ENCODE measurements at places on chromosomes 12 and 14. TPM values are rescaled to one million over a fixed set of nuclear protein-coding genes. Genes with fewer than 3 reads are reported as not detected.
A peak's percentile ranks its signal among the peaks of the same experiment; 100 is the strongest.

The CD69 gene
- not detected for total RNA-seq

The CCND2 gene
- total RNA-seq: 186 TPM

The NAP1L1 gene
- 1,116 TPM for total RNA-seq

The C14orf39 gene
- total RNA-seq: 0.56 TPM

The ACSM4 gene
- total RNA-seq: not detected

The ARMH4 gene
- total RNA-seq: 36.2 TPM

The MUCL1 gene
- total RNA-seq: not detected

The PLA2G1B gene
- total RNA-seq: not detected

The LETMD1 gene
- total RNA-seq: 44.5 TPM

The SMOC1 gene
- total RNA-seq: 189 TPM

The PMCH gene
- not detected for total RNA-seq

The RTL1 gene
- 0.09 TPM for total RNA-seq

The PLEK2 gene
- not detected for total RNA-seq

The TRPV4 gene
- 3.5 TPM for total RNA-seq

DNA sequence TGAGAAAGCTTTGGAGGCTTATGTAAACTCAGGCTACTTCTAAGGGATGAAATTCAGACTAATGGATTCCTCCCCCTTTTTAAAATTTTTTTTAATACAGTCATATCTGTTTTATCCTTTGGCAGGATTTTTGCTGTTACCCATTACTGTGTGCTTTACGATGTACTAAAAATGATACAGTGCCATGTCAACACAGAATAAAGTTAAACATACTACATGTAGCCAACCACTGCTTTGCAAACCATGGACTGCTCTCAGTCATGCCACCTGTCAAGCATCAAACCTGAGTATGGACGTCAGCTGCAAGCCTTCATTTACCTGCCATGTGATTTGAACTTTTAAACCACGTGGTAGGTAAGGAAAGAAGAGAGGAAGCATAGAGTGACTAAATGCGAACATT is 325.8 kb downstream of the FUT8 start:
- H3K4me1 ChIP-seq: no peaks in the 10 kb centered on the region
- H3K36me3 ChIP-seq: peaks cover 3% of the 10 kb centered on the region
- no peak for DNase-seq
- no peak overlapping the region for H3K27ac ChIP-seq
- no peaks in the 10 kb centered on the region for H3K27me3 ChIP-seq

- peaks cover 10% of the 10 kb centered on the region for H3K27me3 ChIP-seq
- no peaks in the 10 kb centered on the region for H3K4me1 ChIP-seq
- no peak for DNase-seq
- no peak overlapping the region for H3K27ac ChIP-seq
- H3K36me3 ChIP-seq: no peaks in the 10 kb centered on the region
Measured at GRCh38 chr12:126926023-126926594, 1340.9 kb upstream of the TMEM132C start.

DNA sequence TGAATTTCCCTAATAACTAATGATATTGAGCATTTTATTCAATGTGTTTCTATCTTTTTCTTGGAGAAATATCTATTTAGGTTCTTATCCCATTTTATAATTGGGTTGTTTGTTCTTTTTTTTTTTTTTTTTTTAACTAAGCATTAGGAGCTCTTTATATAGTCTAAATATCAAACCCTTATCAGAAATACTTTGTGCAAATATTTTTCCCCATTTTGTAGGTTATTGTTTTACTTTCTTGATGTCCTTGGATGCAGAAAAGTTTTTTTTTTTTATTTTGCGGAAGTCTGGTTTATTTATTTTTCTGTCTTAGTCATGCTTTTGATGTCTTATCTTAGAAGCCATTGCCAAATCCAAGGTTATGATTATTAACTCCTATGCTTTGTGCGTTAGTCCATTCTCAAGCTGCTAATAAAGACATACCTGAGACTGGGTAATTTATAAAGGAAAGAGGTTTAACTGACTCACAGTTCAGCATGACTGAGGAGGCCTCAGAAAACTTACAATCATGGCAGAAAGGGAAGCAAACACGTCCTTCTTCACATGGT is 434.3 kb upstream of the TBX3 start:
- H3K4me3 ChIP-seq: no peak overlapping the region
- DNase-seq: no peak
- H3K27me3 ChIP-seq: no peaks in the 10 kb centered on the region
- no peaks in the 10 kb centered on the region for H3K36me3 ChIP-seq

DNA sequence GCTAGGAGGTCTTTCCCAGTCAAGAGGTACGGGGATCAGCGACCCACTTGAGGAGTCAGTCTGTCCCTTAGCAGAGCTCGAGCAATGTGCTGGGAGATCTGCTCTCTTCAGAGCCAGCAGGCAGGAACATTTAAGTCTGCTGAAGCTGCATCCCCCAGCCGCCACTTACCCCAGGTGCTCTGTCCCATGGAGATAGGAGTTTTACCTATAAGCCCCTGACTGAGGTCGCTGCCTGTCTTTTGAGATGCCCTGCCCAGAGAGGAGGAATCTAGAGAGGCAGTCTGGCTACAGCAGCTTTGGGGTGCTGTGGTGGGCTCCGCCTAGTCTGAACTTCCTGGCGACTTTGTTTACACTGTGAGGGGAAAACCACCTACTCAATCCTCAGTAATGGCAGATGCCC is 874.9 kb upstream of the FLRT2 start:
- no peak overlapping the region for H3K4me3 ChIP-seq
- H3K4me1 ChIP-seq: no peaks in the 10 kb centered on the region
- H3K36me3 ChIP-seq: no peaks in the 10 kb centered on the region
- no peak for DNase-seq

- H3K27me3 ChIP-seq: peaks cover 3% of the 10 kb centered on the region
- H3K36me3 ChIP-seq: no peaks in the 10 kb centered on the region
- no peak overlapping the region for H3K27ac ChIP-seq
- no peaks in the 10 kb centered on the region for H3K4me1 ChIP-seq
- no peak overlapping the region for H3K4me3 ChIP-seq
Measured at GRCh38 chr14:101351146-101351545, 210.1 kb upstream of the DIO3 start.

- no peak overlapping the region for H3K27ac ChIP-seq
- peak; percentile 1 for DNase-seq
- no peaks in the 10 kb centered on the region for H3K4me1 ChIP-seq
Measured at GRCh38 chr14:105999361-106000028, 473.1 kb downstream of the TMEM121 start.

- no peak for DNase-seq
- H3K36me3 ChIP-seq: no peaks in the 10 kb centered on the region
- peaks cover 80% of the 10 kb centered on the region for H3K4me1 ChIP-seq
- H3K4me3 ChIP-seq: peak overlapping the region; percentile 84
Measured at GRCh38 chr14:77099425-77100167, 1.5 kb downstream of the CIPC start.

DNA sequence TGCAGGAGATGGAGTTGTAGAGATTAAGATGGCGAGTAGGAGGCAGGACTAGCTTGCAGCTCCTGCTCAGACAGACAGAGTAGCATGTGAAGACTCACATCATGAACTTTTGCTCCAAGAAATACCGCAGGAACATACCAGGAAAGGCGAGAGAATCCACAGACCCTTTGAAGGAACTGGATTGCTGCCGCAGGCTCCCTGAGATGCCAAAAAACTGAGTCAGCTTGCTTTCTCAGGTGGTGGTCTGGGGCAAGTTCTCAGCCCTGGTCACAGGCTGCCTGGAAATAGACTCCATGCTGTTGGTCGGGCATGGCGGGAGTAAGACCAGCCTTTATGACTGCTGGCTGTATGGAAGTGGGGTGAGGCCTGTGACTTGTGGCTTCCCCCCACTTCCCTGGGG is 163.6 kb upstream of the NAV3 start:
- no peaks in the 10 kb centered on the region for H3K4me1 ChIP-seq
- H3K27me3 ChIP-seq: no peaks in the 10 kb centered on the region
- no peak overlapping the region for H3K4me3 ChIP-seq
- DNase-seq: no peak

DNA sequence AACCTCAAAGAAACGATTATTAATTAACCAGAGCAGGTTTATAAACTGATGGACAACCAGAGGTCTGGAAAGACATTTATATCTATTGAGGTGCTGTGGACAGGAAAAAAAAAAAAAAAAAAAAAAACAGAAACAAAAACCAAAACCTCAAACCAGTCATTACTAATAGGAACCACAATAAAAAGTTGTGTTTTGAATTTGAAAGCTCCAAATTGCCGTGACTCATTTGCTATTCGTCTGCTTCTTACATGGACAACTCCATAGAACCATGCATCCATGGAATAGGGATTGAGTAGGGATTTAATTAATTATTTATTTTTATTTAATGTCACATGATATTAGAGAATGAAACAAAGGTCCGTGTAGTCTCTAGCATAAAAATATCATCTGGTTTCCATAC is 134.1 kb upstream of the SSTR1 start:
- H3K4me3 ChIP-seq: no peak overlapping the region
- DNase-seq: no peak
- H3K27me3 ChIP-seq: peaks cover 2% of the 10 kb centered on the region
- no peaks in the 10 kb centered on the region for H3K36me3 ChIP-seq
- no peaks in the 10 kb centered on the region for H3K4me1 ChIP-seq

- H3K36me3 ChIP-seq: no peaks in the 10 kb centered on the region
- H3K4me1 ChIP-seq: no peaks in the 10 kb centered on the region
- no peak overlapping the region for H3K27ac ChIP-seq
Measured at GRCh38 chr14:22378181-22378580, 210.8 kb downstream of the DAD1 start.

GRCh38 chr14:96252999-96253539 is 2.9 kb upstream of the BDKRB1 start:
- DNase-seq: no peak
- no peaks in the 10 kb centered on the region for H3K4me1 ChIP-seq
- H3K27me3 ChIP-seq: peaks cover 25% of the 10 kb centered on the region
- H3K4me3 ChIP-seq: no peak overlapping the region

GRCh38 chr14:103858063-103858781 is 10.8 kb upstream of the PPP1R13B start:
- DNase-seq: no peak
- H3K27me3 ChIP-seq: peaks cover 5% of the 10 kb centered on the region

GRCh38 chr12:66903782-66904396 is 225.0 kb upstream of the GRIP1 start:
- H3K27me3 ChIP-seq: no peaks in the 10 kb centered on the region
- H3K4me3 ChIP-seq: no peak overlapping the region
- peaks cover 3% of the 10 kb centered on the region for H3K4me1 ChIP-seq
- no peak for DNase-seq
- no peaks in the 10 kb centered on the region for H3K36me3 ChIP-seq
- no peak overlapping the region for H3K27ac ChIP-seq

DNA sequence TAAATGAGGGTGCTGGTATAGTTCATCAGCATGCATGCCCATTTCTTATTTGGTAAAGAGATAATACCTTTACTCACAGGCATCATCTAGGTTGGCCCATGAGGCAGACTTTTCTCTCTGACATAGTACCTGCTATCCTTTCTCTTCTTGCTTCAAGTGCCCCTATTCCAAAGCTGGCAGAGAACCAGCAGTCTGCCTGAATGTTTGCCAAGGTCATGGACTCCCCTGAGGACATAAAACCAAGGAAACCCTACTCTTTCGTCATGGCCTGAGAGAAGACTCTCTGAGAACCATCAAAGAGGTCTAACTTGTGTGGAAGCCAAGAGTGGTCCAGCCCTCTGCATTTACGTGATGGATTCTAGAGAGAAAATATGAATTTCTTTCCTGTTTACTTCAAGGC is 11.9 kb downstream of the PPP1R36 start:
- peaks cover 14% of the 10 kb centered on the region for H3K4me1 ChIP-seq
- no peaks in the 10 kb centered on the region for H3K27me3 ChIP-seq
- no peaks in the 10 kb centered on the region for H3K36me3 ChIP-seq
- H3K27ac ChIP-seq: no peak overlapping the region

GRCh38 chr14:19974844-19975243 is 547 bp upstream of the OR4K15 start:
- H3K4me3 ChIP-seq: no peak overlapping the region
- peaks cover 6% of the 10 kb centered on the region for H3K36me3 ChIP-seq
- no peaks in the 10 kb centered on the region for H3K27me3 ChIP-seq

- H3K36me3 ChIP-seq: no peaks in the 10 kb centered on the region
- H3K4me1 ChIP-seq: peaks cover 38% of the 10 kb centered on the region
- H3K27me3 ChIP-seq: no peaks in the 10 kb centered on the region
- no peak for DNase-seq
- H3K27ac ChIP-seq: peak overlapping the region; percentile 84
Measured at GRCh38 chr12:92359581-92360209, 214.0 kb upstream of the BTG1 start.

GRCh38 chr12:83823386-83824045 is 1089.1 kb downstream of the SLC6A15 start:
- H3K4me1 ChIP-seq: peaks cover 10% of the 10 kb centered on the region
- no peak overlapping the region for H3K4me3 ChIP-seq
- H3K36me3 ChIP-seq: no peaks in the 10 kb centered on the region
- no peaks in the 10 kb centered on the region for H3K27me3 ChIP-seq
- no peak overlapping the region for H3K27ac ChIP-seq
- DNase-seq: no peak

- H3K4me1 ChIP-seq: peaks cover 32% of the 10 kb centered on the region
- no peak for DNase-seq
- no peak overlapping the region for H3K27ac ChIP-seq
- no peaks in the 10 kb centered on the region for H3K36me3 ChIP-seq
- peaks cover 5% of the 10 kb centered on the region for H3K27me3 ChIP-seq
- H3K4me3 ChIP-seq: no peak overlapping the region
Measured at GRCh38 chr12:3568695-3569094, 77.7 kb downstream of the PRMT8 start.

Measured in neural crest cell (in vitro differentiated cells).